ENCODE measurements at places on chromosomes 2 and 18.
A peak's percentile ranks its signal among the peaks of the same experiment; 100 is the strongest.

- no peak for DNase-seq
Observed at GRCh38 chr2:63571291-63571690, 17.0 kb downstream of the WDPCP start.

DNA sequence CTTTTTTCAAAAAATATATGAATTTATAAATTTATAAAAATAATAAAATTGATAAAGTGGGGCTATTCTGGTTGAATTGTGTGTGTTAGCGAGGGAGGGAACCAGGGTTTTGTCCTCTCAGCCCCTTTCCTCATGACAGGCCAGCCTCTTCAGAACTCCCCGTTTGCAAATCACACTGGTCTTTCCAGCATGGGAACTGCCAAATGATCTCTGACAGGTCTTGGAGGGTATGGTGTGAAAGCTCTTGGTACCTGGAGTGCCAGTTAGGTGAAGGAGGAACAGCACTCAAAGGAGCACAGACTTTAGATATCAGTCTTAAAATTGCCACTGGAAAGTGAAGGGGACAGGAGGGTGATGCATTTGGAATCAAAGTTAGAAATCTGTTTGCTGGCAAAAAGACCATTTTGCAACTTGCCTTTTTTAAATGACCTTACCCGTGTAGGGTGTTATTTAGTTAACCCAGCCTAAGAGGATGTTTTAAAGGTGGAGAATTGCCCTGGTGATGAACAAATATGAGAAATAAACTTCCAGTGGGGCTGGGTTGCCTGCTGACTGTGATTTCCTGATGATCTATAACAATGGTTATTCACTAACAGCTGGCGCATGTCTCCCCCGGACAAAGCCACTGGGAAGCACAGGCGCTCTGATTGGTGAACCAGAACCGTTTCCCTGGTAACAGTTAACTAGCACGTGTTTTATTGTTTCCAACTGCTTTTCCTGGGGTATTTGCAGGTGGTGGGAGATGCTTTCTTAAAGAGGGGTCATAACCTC is 85.3 kb upstream of the EFEMP1 start:
- peak; percentile 22 for DNase-seq

DNA sequence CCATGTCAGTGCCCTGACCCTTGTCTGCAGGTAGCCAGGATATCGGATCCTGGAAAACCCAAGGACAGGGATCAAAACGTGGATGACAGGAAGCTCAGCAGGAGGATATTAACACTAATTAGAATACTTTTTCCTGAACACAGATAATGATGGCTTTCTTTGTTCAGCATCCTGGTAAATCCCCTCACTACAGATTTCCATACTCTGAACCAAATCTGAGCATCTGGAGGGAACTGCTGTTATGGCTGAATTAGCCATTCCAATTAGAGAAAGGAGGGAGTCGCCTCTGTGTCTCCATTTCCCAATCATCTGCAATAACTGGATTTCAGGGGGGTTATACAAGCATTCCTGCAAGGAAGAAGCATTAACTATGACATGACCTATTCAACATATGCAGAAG is 24.4 kb downstream of the CXCR4 start:
- no peak for DNase-seq

DNA sequence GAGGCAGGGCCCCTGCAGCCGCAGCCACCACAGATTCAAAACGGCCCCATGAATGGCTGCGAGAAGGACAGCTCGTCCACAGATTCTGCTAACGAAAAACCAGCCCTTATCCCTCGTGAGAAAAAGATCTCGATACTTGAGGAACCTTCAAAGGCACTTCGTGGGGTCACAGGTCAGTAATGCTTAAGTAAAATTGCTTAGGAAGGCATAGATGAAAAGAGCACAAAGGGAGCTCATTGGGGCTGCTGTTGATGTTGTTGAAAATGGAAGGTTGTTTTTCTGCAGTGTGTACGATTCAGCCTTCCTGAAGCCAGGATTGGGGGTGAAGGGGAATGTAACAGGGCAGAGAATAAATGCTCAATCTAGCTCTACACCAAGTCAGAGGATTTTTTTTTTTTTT is 90.5 kb downstream of the KCTD18 start:
- no peak for DNase-seq

DNA sequence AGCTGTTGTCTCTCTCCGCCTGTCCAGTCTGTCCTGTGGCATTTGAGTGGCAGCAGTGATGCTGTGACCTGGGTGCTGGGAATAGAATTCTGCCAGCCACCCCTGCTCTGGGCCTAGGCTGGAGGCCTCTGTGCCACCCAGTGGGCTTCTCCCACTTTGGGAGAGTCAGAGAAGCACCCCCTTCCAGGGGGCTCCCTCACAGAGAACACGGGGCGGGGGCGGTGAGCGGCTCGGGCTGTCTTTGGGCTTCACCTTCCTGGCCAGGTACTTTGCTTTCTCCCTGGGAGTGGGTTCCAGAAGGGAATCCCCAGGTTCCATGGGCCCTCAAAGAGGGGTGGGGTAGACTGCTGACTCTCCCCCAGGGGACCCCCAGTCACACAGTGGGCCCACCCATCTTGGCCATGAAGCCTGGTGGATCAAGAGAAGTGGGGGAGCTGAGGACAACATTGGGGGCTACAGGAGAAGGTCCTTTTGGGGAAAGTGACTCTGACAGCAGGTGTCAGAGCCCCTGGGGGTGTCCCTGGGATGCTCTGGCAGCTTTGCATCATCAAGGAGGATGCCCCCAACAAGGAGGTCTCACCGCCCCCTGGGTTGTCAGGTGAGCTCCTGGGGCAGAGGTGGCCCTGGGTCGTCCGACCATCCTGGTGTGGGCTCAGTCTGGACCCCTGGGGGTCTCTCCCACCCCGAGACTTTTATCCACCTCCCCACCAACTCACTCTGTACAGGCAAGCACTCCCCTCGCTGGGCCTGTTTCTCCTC is 18.8 kb upstream of the BOK start:
- no peak for DNase-seq

- DNase-seq: no peak
Observed at GRCh38 chr2:226223704-226224103, 575.9 kb downstream of the IRS1 start.

DNA sequence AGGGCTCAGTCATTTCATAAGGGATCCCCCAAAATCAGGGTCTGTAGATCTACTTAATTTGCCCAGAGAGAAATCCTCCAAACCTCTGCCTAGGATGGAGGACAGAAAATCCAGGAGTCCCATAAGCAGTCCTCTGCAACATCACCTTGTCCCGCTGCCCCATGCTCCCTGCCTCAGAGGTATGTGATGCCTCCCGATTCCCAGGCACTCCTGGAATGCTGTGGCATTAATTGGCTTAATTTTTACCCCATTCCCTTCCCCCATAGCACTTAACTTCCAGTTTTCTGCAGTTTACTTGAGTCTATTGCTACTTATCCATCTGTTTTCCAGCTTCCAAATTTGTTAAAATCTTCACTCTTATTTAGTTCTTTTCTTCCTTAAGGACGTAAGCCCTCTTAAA is 91.6 kb upstream of the TSPYL6 start:
- DNase-seq: no peak

- no peak for DNase-seq
Observed at GRCh38 chr2:48722391-48722790, 33.1 kb downstream of the LHCGR start.

GRCh38 chr2:174610243-174610995 is 12.8 kb upstream of the WIPF1 start:
- DNase-seq: no peak

DNA sequence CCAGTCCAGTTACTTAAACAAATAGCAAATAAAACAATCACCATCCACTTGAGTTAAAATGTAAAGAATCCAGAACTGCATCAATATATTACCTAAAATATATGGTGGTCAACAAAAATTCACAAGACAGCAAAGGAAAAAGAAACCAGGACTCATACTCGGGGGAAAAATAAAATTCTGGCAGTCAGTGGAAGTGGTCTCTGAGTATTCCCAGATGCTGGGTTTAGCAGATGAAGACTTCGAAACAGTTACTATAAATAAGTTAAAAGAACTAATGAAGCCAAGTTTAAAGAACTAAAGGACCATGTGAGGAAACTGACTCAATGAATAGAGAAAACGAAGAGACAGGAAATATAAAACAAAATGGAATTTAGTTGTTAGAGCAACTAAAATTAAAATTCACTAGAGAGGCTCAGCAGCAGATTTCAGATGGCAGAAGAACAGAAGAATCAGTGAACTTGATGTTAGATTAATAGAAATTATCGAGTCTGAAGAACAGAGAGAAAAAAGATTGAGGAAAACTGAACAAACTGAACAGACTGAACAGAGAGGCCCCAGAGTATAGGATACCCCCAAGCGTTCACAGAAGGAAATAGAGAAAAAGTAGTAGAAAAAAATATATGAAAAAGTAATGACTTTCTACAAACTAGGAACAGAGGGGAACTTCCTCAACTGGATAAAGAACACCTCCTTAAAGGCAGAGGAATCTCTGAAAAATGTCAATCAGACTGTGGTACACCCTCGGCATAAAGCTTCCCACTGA is 27.9 kb downstream of the MGAT4A start:
- DNase-seq: no peak
